ENCODE measurements at places on chromosomes 4 and X. TPM values are rescaled to one million over a fixed set of nuclear protein-coding genes. Genes with fewer than 3 reads are reported as not detected.

DNA sequence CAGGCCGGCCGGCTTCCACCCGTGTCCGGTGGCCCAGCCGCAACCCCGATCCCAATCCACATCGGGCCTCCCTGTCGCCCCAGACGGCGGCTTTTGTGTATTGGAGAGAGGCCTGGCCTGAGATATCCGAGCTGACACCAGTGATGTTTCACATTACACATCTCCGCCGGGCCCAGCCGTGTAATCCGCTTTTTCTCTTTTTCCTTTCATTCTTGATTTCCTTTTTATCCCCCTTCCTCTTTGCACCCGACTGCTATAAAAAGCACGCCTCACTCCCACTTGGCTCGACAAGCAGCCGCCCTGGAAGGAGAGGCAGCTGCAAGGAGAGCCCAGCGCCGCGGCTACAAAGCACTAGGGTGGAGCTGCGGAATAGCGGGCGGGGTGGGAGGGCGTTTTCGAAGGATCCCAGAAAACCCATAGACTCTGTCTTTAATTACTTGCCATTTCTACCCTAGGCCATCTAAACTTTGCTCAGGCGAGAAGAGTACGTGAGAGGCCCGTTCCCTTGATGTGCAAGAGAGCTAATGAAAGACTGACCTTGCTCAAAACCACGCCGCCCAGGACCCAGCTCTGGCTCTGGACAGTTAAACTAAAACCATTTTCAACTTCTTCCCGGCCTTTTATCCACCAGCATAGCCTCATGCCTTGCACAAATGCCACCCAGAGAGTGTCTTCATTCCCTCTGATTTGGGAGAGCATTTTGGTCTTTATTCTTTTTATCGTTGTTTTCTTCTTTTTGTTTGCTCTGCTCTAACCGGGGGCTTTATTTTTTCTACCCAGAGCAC is 3.2 kb downstream of the PITX2 start:
- no peak for DNase-seq

Gene IL9R
- total RNA-seq, result 2.4 TPM

DNA sequence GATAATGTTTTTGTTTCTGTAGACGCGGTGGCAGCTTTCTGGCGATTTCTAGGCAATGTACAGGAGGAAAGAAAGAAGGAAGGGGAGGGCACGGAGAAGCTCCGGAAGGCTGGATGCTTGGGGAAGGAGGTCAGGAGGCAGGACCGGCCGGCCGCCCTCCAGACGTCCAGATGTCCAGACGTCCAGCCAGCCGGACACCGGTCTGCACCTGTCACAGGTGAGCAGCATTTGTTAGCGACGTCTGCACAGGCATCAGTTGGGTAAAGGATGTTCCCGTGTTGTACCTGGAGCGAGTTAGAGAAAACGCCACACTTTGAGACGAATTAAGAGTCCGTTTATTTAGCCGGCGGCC is 90.0 kb upstream of the PPP2R3B start:
- no peak for DNase-seq

GRCh38 chr4:134200811-134201215 is 776 bp downstream of the PABPC4L start:
- DNase-seq, result no peak

DNA sequence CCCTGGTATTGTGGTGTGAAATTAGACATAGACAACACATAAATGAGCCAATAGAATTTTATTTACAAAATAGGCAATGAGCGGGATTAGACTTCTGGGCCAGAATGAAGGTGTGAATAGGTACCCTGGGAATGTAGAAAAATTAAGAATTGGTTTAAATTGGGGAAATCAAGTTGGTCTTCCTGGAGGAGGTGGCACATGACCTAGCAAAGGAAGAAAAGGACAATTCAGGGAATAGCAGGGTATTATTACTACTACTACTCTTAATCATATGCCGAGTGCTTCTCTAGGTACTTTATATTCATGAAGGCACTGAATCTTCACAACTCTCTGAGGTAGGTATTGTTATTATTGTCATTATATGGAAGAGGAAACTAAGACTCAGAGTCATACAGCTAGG is 202.1 kb downstream of the LHFPL1 start:
- no peak for DNase-seq

DNA sequence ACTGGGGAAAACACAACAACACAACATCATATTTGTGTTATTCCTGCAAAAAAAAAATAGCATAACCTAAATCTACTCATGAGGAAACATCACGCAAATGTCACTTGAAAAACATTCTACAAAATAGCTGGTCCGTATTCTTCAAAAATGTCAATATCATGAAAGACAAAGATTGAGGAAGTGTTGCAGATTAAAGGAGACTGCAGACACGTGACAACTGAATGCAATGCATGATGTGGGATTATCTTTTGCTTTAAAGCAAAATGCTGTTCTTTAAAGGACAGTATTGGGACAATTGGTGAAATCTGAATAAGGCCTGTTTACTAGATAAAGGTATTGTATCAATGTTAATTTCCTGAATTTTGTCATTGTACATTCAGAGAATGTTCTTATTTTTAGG is 157.7 kb downstream of the SMIM20 start:
- DNase-seq, result no peak

Gene MGARP
- 0.27 TPM for total RNA-seq

- DNase-seq, result no peak
Observed at GRCh38 chrX:11059933-11060332, 51.2 kb upstream of the HCCS start.

DNA sequence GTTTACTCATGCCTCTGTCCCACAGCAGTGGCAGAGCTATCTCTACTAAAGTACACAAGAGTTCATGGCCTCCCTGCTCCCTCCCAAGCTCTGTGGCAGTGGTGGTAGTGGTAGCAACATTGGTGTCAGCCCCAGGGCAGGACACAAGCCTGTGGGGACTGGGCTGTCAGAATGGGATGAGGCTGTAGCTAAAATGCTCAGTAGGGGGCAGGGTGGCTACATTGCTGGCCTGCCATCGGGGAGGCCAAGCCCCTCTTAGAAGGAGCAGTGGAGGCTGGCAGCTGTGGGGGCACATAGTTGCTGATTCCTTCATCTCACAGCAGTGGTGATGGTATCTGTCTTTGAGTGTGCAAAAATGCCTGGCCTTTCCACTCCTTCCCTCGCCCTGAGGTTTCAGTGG is 461.7 kb downstream of the PCDH18 start:
- DNase-seq, result no peak

Gene ZCCHC13
- not detected for total RNA-seq

DNA sequence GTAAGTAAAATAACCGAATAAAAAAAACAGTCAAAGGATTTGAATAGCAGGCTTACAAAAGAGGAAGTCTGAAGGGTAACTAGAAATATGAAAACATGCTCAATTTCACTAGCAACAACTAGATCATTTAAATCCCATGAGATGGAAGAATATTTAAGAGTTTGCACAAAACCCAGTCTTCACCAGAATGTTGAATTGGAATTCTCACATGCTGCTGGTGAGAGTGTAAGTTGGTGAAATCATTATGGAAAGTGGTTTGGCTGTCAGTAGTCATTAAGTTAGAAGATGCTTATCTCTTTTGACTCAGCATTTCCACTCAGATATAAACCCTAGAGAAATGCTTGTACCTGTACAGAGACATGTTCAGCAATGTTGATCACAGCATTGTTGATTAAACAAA is 110.1 kb downstream of the PGRMC2 start:
- no peak for DNase-seq

DNA sequence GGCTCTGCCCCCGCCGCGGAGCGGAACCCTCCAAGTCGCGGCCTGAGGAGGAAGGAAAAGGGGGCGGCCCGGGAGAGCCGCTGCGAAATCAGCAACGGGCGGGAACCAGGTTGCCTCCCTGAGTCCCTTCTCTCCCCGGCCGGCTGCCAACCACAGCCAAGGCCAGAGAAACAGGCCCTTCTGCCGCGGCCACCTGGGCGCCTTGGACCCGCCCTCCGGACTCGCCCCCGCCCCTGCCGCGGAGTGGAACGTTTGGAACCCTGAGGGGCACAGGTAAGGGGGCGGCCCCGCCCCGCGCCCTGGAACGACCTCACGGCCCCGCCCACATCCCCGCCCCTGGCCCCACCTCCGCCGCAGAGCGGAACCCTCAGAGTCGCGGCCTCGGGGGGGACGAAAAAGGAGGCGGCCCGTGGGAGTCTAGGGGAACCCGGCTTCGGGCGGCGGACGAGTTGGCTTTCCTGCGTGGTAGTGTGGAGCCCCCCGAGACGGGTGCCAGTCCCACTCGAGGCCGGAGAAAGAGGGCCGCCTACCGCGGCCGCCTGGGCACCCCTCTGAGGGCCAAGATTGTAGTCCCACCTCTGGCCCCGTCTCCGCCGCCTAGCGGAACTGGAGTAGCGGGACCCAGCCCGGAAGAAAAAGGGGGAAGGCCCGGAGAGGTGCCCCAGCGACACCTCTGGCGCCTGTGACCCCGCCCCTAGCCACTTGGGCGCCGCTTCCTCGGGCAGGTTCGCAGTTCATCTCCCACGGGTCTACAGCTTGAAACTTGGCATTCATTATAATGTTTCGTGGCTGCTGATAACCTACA is 669 bp upstream of the PHKA2 start:
- DNase-seq, result peak; percentile 89

Gene WDFY3
- total RNA-seq, result 0.70 TPM

DNA sequence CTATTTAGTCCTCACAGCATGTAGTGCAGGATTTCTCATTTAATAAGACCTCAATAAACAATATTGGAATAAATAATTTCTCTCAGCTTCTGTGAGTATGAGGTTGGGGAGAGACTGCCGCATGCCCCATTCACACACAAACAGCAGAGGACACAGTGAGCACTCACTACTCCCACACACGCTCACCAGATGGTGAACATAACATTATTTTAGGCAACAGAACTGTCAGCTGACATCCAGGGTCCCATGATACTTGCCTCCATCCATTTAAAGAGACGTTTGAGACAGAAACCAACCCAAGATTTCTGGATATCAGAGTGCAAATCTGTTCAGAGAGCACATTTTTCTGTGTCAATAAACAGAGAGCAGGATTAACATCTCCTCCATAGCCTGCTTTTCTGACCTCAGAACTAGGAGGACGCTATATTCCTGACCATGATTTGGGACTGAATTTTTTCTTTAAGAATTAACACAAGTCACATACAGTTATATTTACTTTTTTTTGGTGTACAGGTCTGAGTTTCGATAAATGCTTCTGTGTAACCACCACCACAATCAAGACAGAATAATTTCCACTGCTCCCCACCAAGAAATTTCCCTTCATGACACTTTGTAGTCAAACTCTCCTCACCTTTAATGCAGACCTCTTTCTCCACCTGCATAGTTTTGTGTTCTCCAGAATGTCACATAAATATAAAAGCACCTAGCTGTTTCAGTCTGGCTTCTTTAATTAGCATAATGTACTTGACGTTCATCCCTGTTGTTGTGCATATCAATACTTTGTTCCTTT is 16.7 kb downstream of the GPRIN3 start:
- no peak for DNase-seq

- DNase-seq, result peak; percentile 68
Observed at GRCh38 chr4:109816082-109816442, 500 bp downstream of the GAR1 start.

Gene FGFBP1
- not detected for total RNA-seq

Gene NPFFR2
- total RNA-seq, result not detected

- DNase-seq, result no peak
Observed at GRCh38 chr4:14853176-14853943, 148.9 kb upstream of the CPEB2 start.

Gene PRSS12
- total RNA-seq, result not detected

Gene PLP1
- not detected for total RNA-seq

DNA sequence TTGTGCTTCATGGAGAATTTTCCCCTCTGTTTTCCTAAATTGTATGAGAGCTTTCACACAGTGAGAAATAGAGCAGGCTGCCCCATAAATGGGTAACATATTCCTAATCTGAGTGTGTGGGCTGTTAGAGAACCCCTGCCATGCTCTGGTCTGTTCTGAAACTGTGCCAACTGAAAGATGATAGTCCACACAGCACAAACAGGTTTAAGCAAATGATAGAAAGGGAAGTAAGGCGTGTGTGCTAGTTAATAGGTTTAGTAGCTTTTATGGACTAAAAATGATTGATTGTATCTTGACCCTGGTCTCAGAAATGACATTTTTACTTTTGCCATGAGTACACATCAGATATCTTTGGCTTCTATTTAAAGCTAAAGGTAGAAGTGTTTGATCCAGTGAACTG is 106.2 kb downstream of the PRRG1 start:
- DNase-seq, result no peak

- DNase-seq, result no peak
Observed at GRCh38 chr4:151799417-151800012, 38.7 kb upstream of the GATB start.

Gene ETDC
- not detected for total RNA-seq

- no peak for DNase-seq
Observed at GRCh38 chr4:54446581-54446980, 211.2 kb upstream of the KIT start.

DNA sequence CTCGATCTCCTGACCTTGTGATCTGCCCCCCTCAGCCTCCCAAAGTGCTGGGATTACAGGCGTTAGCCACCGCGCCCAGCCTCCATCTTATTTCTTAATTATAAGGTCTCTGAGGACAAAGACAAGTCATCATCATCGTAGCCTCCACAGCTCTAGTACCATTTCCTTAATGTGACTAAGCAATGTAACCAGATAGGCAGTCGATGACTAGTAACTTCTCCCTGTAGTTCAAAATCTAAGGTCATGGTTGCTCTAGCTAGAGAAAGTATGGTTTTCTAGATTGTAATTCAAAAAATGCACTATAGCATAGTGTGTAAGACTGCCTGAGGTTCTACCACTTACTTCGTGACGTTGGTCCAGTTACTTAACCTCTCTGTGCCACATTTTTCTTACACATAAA is 6.9 kb downstream of the SLC39A8 start:
- DNase-seq, result no peak

GRCh38 chr4:46389301-46389775 is 590 bp downstream of the GABRA2 start:
- DNase-seq, result no peak

Gene HPSE
- 5.3 TPM for total RNA-seq

Gene TSPAN7
- total RNA-seq, result 0.30 TPM

DNA sequence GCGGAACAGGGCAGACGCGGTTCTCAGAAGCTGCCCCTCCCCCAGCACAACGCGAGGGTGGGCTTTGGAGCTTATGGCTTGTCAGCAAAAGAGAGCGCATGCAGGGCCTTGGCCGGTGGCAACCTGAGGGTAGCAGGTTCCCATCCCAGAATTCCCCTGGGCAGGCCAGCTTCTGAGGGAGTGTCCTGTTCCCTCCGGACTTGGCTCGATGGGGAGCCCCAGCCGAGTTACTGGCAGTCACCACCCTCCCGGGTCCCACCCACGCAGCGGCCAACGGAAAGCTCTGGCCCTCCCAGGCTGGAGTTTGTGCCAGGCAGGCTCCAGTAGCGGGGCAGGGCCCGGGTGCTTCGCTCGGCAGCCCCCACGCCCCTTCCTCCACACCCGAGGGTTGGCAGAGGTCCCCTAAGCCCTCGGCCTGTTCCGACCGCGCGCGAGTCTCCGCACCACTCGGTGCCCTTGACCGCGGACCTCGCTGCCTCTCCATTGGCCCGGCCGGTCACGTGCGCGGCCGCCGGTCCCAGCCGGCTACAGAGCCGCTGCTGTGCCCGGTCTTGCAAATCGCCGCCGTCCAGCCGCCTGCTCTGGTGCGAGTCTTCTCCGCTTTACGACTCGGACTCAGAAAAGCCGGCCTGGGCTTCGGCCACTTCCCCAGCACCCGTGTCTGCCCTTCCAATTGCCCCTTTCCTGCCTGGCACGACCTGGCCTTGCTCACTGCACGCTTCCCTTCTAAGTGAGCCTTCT is 20.9 kb upstream of the MTM1 start:
- no peak for DNase-seq

Gene GBA3
- total RNA-seq, result not detected

All from naive thymus-derived CD8-positive, alpha-beta T cell (primary cell).